ENCODE measurements at places on chromosomes 4 and X. TPM values are rescaled to one million over a fixed set of nuclear protein-coding genes. Genes with fewer than 3 reads are reported as not detected.

MXRA5 gene
- 1.0 TPM for total RNA-seq

CDKL2 gene
- 0.08 TPM for total RNA-seq

TCEAL2 gene
- not detected for total RNA-seq

TMEM31 gene
- not detected for total RNA-seq

ZXDB gene
- 3.6 TPM for total RNA-seq

PNMA6F gene
- total RNA-seq = not detected

GCNA gene
- 1.1 TPM for total RNA-seq

LONRF3 gene
- 6.7 TPM for total RNA-seq

GAGE12F gene
- total RNA-seq = not detected

DRD5 gene
- total RNA-seq = not detected

GRCh38 chrX:40908026-40908425 is 172.7 kb upstream of the MED14 start:
- no peak overlapping the region for H3K27ac ChIP-seq
- no peak for DNase-seq
- no peaks in the 10 kb centered on the region for H3K27me3 ChIP-seq
- H3K4me3 ChIP-seq = no peak overlapping the region

GRCh38 chr4:74545448-74545847 is 100.5 kb downstream of the AREG start:
- no peaks in the 10 kb centered on the region for H3K4me1 ChIP-seq
- H3K27me3 ChIP-seq = no peaks in the 10 kb centered on the region
- no peak overlapping the region for H3K4me3 ChIP-seq
- no peak for DNase-seq
- no peak overlapping the region for H3K27ac ChIP-seq

DNA sequence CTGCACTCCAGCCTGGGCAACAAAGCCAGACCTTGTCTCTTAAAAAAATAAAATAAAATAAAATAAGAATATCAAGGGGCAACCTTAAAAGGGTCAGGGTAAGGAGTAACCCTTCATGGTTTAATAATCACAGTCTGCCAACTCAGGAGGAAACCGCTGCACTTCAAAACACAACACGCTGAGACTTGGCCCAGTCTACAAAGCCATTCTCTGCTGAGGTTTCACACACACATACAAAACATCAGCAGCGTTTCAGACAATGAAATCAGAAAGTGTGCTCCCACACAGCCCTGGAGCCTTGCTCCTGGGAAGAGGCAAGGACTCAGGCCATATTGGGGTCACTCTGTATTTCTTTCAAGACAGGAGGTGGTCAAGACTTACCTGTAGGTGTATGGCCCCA is 18.3 kb downstream of the SCARB2 start:
- H3K4me1 ChIP-seq = peaks cover 67% of the 10 kb centered on the region
- peak overlapping the region; percentile 52 for H3K27ac ChIP-seq
- H3K36me3 ChIP-seq = no peaks in the 10 kb centered on the region
- H3K27me3 ChIP-seq = no peaks in the 10 kb centered on the region

DNA sequence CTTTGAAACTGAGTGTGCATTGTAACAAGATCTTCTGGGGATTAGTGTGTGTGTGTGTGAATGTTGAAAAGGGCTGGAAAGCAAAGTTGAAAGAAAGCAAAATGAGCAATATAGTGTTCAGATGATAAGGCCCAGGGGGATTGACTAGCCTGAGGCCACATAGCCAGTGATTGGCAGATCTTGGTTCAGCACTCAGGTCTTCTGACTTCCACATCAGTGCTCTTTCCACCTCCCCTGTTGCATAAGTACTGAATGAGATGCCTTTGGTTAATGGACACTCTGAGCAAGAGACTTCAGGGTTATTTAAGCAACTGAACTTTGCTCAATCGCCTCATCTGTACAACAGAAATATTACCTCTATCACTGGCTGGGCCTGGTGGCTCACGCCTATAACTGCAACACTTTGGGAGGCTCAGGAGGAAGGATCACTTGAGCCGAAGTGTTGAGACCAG is 120.4 kb downstream of the TMEM164 start:
- no peak overlapping the region for H3K27ac ChIP-seq
- DNase-seq = no peak
- H3K36me3 ChIP-seq = no peaks in the 10 kb centered on the region
- no peak overlapping the region for H3K4me3 ChIP-seq
- no peaks in the 10 kb centered on the region for H3K27me3 ChIP-seq

DNA sequence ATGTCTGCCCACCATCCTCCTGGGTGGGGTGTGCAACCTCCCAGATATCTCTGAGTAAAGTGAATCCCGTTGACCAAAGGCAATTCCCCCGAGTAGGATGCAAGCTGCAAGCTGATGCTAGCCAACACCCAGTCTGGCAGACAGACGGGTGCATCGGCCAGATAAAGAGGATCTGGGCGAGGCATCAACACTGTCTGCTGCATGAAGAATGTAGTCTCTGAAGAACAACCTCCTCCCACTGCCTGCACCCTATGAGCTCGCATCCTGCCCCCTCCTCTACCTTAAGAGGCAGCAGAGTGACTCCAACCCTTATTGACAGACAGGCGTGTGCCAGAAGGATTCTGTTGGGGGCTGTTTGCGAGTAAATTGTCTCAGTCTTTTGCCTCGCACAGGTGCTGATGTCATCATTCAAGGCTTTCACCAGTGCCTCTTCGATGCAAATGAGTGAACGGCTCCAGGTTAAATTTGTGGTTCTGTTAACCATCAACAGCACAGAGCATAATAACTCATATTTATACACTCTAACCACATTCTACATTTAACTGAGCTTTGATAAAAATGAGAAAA is 546.9 kb downstream of the BCOR start:
- no peak overlapping the region for H3K4me3 ChIP-seq
- no peaks in the 10 kb centered on the region for H3K4me1 ChIP-seq
- no peaks in the 10 kb centered on the region for H3K36me3 ChIP-seq
- peak; percentile 52 for DNase-seq
- no peaks in the 10 kb centered on the region for H3K27me3 ChIP-seq
- H3K27ac ChIP-seq = no peak overlapping the region

GRCh38 chr4:29571322-29571721 is 1148.8 kb upstream of the PCDH7 start:
- no peaks in the 10 kb centered on the region for H3K36me3 ChIP-seq
- H3K4me1 ChIP-seq = no peaks in the 10 kb centered on the region
- DNase-seq = no peak
- H3K4me3 ChIP-seq = no peak overlapping the region
- no peaks in the 10 kb centered on the region for H3K27me3 ChIP-seq

- no peaks in the 10 kb centered on the region for H3K36me3 ChIP-seq
- no peak overlapping the region for H3K27ac ChIP-seq
- DNase-seq = no peak
- no peaks in the 10 kb centered on the region for H3K27me3 ChIP-seq
- no peaks in the 10 kb centered on the region for H3K4me1 ChIP-seq
These were observed 47.6 kb downstream of the NHSL2 start for GRCh38 chrX:71958281-71958675.

DNA sequence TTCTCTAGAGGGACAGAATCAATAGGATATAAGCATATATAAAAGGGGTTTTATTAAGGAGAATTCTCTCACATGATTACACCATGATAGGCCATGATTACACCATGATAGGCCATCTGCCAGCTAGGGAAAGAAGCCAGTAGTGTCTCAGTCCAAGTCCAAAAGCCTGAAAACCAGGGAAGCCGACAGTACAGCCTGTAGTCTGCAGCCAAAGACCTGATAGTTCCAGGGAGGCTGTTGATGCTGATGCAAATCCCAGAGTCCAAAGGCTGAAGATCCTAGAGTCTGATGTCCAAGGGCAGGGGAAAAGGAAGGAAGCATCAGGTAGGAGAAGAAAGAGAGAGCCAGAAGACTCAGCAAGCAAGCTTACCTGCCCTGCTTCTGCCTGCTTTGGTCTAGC is 411.3 kb upstream of the EMCN start:
- H3K27ac ChIP-seq = no peak overlapping the region
- no peak for DNase-seq
- no peaks in the 10 kb centered on the region for H3K27me3 ChIP-seq
- H3K36me3 ChIP-seq = no peaks in the 10 kb centered on the region
- H3K4me1 ChIP-seq = no peaks in the 10 kb centered on the region

GRCh38 chrX:40325161-40325560 is 227.4 kb upstream of the BCOR start:
- no peaks in the 10 kb centered on the region for H3K4me1 ChIP-seq
- H3K4me3 ChIP-seq = no peak overlapping the region
- peaks cover 3% of the 10 kb centered on the region for H3K27me3 ChIP-seq
- H3K36me3 ChIP-seq = no peaks in the 10 kb centered on the region

DNA sequence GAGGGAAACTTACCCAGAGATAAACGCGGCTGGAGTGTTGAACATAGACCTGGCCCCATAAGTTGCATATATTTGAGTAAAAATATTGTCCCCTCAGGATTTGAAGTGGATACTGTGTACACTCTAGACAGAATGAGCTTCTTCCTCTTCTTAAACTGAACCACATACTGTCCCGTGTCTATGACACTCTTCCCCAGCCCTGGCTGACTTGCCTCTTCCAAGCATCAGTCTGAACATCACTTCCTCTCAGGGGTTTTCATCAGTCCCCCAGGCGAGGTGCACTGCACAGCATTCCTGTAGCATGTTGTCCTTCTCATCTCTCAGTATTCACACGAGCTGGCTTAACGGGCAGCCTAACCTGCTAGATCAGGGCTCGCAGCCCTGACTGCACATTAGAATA is 80.5 kb upstream of the TMEM150C start:
- H3K4me1 ChIP-seq = no peaks in the 10 kb centered on the region
- no peak overlapping the region for H3K27ac ChIP-seq
- H3K4me3 ChIP-seq = no peak overlapping the region

GRCh38 chrX:108257556-108257955 is 166.0 kb downstream of the ATG4A start:
- no peaks in the 10 kb centered on the region for H3K27me3 ChIP-seq
- no peak overlapping the region for H3K4me3 ChIP-seq
- no peak overlapping the region for H3K27ac ChIP-seq
- H3K36me3 ChIP-seq = no peaks in the 10 kb centered on the region

GRCh38 chr4:75229806-75230570 is 284.2 kb downstream of the RCHY1 start:
- H3K27ac ChIP-seq = no peak overlapping the region
- no peak overlapping the region for H3K4me3 ChIP-seq
- DNase-seq = no peak
- H3K27me3 ChIP-seq = no peaks in the 10 kb centered on the region

GRCh38 chr4:95000076-95000648 is 242.4 kb downstream of the BMPR1B start:
- no peak overlapping the region for H3K27ac ChIP-seq
- no peak overlapping the region for H3K4me3 ChIP-seq
- H3K27me3 ChIP-seq = peaks cover 6% of the 10 kb centered on the region
- H3K36me3 ChIP-seq = no peaks in the 10 kb centered on the region

GRCh38 chr4:78621395-78621794 is 69.8 kb downstream of the ANXA3 start:
- no peaks in the 10 kb centered on the region for H3K27me3 ChIP-seq
- H3K27ac ChIP-seq = no peak overlapping the region
- no peaks in the 10 kb centered on the region for H3K4me1 ChIP-seq

- no peaks in the 10 kb centered on the region for H3K27me3 ChIP-seq
- no peak for DNase-seq
- H3K4me1 ChIP-seq = peaks cover 8% of the 10 kb centered on the region
- no peak overlapping the region for H3K27ac ChIP-seq
- H3K4me3 ChIP-seq = no peak overlapping the region
- H3K36me3 ChIP-seq = no peaks in the 10 kb centered on the region
These were observed 69.3 kb upstream of the STIM2 start for GRCh38 chr4:26791346-26791745.

GRCh38 chr4:173293663-173294062 is 40.5 kb downstream of the HMGB2 start:
- DNase-seq = no peak
- no peak overlapping the region for H3K4me3 ChIP-seq
- H3K4me1 ChIP-seq = no peaks in the 10 kb centered on the region
- no peaks in the 10 kb centered on the region for H3K36me3 ChIP-seq
- no peak overlapping the region for H3K27ac ChIP-seq

GRCh38 chr4:75564023-75564422 is 8.2 kb downstream of the ODAPH start:
- no peak overlapping the region for H3K4me3 ChIP-seq
- H3K27ac ChIP-seq = no peak overlapping the region
- no peaks in the 10 kb centered on the region for H3K4me1 ChIP-seq
- H3K36me3 ChIP-seq = no peaks in the 10 kb centered on the region
- DNase-seq = no peak
- no peaks in the 10 kb centered on the region for H3K27me3 ChIP-seq

GRCh38 chr4:18022572-18023050 is 1.1 kb upstream of the LCORL start:
- H3K4me1 ChIP-seq = peaks cover 19% of the 10 kb centered on the region
- H3K27ac ChIP-seq = peak overlapping the region; percentile 94
- no peaks in the 10 kb centered on the region for H3K36me3 ChIP-seq

DNA sequence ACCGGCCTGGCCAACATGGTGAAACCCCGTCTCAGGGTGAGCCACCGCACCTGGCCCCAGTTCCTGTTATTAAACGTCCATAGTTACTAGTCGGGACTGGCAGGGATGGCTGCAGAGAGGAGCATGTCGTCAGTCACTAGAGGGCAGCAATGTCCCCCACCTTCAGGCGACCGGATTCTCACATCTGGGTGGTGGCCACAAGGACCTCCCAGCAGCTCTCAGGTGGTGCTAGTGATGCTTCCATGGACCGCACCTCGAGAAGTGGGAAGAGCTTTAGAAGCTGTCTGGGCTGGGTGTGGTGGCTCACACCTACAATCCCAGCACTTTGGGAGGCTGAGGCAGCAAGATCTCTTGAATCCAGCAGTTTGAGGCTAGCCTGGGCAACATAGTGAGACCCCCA is 13.3 kb upstream of the IL3RA start:
- H3K27me3 ChIP-seq = peaks cover 3% of the 10 kb centered on the region
- peak; percentile 42 for DNase-seq
- H3K36me3 ChIP-seq = no peaks in the 10 kb centered on the region

GRCh38 chr4:80069837-80070731 is 2.9 kb downstream of the ANTXR2 start:
- no peak for DNase-seq
- H3K36me3 ChIP-seq = no peaks in the 10 kb centered on the region
- peak overlapping the region; percentile 96 for H3K27ac ChIP-seq

DNA sequence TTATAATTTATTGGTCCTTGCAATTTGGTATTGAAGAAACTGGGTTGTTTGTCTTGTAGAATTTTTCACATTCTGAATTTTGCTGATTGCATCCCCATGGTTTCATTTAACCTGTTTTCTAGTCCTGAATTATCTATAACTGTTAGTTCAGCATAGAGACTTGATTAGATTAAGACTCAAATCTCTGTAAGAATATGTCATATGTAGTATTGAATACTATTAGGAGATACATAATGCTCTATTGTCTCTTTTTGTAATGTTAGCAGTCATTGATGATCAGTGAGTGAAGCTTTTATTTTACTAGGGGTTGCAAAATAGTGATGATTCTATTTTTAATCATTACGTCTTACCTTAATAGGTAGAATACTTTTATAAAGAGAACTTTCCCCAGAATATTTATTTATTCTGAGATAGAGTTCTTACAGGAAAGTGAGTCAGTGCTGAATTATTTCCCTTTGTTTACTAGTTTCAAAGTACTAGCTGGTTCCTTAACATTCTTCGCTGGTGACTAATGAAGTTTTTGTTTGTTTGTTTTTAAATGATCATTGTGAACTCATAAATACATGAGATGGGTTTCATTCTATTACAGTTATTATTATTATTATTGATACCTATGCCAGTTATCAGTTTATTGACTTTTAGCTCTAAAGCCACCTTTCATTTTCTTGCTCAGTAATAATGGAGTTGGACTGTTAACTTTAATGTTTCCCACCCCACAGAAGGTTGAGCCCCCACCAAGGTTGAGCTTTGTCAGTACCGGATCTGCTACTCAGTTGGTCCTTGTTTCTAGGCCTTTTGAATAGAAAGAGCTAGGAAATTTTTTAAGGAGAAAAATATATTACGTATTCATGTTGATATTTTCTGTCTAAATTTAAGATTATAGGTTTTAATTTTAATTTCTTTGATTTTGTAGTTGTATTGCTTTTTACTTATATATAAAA is 102.3 kb downstream of the LARP1B start:
- no peak overlapping the region for H3K27ac ChIP-seq
- no peaks in the 10 kb centered on the region for H3K27me3 ChIP-seq
- no peak overlapping the region for H3K4me3 ChIP-seq
- H3K36me3 ChIP-seq = no peaks in the 10 kb centered on the region

Measured in liver (tissue), 10 donors.